ENCODE measurements at places on chromosomes 7 and 10. TPM values are rescaled to one million over a fixed set of nuclear protein-coding genes. Genes with fewer than 3 reads are reported as not detected.

GRCh38 chr7:135560631-135561030 lies 2.9 kb downstream of the NUP205 start:
- no peak for DNase-seq

GRCh38 chr7:2710901-2711551 lies 23.0 kb downstream of the AMZ1 start:
- no peak for DNase-seq

DNA sequence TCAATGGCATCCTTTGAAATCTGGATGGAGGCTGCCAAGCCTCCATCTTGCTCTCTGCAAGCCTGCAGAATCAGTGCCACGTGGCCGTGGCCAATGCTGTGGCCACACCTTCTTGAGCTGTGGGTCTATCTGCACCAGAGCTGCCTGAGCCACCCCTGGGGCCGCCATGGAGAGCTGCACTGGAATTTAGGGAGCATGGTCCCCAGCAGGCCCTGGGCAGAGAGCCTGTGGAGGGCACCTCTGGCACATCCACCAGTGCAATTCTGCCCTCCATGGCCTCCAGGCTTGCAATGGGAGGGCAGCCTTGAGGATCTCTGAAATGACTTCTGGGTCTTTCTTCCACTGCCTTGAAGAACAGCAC lies 55.6 kb upstream of the NKX6-2 start:
- no peak for DNase-seq

DNA sequence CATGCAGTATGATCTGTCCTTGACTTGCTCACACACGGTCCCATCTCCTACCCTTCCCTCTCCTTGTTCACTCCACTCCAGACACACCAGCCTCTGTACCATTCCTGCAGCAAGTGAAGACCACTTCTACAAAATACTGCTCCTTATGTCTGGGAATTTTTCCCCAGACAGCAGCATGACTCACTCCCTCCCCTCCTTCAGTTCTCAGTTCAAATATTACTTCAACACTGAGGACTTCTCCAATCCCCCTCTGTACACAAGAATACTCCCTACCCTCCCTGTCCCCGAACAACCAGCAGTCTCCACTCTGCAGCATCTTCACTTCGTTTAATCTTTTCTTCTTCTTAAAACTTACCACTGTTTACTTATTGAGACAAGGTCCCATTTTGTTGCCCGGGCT lies 474.0 kb downstream of the GPAM start:
- no peak for DNase-seq

- DNase-seq = no peak
Observed at GRCh38 chr10:1488970-1489548, 248.3 kb downstream of the ADARB2 start.

GRCh38 chr10:103842605-103843004 lies 12.8 kb downstream of the SH3PXD2A start:
- no peak for DNase-seq

GRCh38 chr7:91570560-91570959 lies 306.3 kb downstream of the FZD1 start:
- no peak for DNase-seq

DNA sequence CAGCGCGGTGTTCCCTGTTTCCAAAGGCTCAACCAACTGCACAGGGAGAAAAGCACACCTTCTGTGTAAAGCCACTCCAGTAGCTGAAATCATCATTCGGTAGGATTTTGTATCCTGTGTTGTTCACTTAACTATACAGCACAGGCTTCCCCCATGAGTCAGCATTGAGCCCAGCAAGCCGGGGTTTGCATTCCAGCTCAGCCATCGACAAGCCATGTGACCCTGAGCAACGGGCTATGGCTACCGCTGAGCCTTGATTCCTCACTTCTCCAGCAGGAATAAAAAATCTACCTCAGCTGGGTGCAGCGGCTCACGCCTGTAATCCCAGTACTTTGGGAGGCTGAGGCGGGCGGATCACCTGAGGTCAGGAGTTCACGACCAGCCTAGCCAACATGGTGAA lies 44.1 kb upstream of the ATP6V0A4 start:
- peak; percentile 40 for DNase-seq

- DNase-seq = no peak
Observed at GRCh38 chr10:42939685-42940366, 137.0 kb upstream of the RET start.

DNA sequence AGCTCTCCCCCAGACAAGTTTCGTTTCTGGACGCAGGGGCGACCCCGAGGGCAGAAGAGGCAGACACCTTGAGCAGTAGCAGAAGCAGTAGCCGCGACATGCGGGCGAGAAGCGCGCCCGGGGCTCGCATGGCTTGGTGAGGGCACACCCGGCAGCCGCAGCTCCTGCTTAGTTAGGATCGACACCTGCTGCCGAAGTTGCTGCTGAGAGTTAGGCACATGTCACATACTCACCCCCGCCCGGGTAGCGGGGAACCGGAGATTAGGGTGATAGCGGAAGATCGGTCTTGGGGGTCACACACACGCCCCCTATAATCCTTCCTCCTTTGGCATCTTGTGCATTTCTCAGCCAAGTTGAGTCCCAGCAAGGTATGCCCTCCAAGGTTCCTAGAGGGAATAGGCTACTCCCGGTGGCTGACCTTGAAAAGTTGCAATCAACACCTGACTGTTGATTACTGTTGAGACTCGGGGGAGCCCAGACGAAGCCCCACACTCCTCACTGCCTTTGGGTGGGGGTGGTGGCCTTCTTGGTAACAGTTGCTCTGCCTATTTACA lies 668 bp downstream of the GPR37 start:
- no peak for DNase-seq

GRCh38 chr10:349081-349480 lies 213.8 kb downstream of the ZMYND11 start:
- DNase-seq = no peak

GRCh38 chr7:1460821-1461645 lies 1.8 kb upstream of the MICALL2 start:
- peak; percentile 50 for DNase-seq

DNA sequence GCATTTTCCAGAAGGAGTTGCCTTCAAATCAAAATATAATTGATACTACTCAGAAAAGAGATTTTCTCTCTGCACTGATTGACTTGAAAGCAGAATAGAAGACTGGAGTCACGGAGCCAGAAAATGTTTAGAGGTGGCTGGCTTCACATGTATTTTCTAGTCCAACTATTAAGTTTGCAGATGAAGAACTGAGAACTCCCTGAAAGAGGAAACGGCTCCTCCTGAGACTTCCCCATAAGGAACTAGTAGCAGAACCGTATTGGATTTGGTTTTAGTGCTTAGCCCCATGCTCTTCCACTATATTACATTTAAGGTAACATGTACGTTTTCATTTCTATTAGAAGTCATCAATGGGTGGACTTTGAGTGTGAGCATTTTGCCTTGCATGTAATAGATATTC lies 946.3 kb downstream of the CNTNAP2 start:
- no peak for DNase-seq

- no peak for DNase-seq
Observed at GRCh38 chr10:59904426-59905065, 1.8 kb downstream of the CCDC6 start.

DNA sequence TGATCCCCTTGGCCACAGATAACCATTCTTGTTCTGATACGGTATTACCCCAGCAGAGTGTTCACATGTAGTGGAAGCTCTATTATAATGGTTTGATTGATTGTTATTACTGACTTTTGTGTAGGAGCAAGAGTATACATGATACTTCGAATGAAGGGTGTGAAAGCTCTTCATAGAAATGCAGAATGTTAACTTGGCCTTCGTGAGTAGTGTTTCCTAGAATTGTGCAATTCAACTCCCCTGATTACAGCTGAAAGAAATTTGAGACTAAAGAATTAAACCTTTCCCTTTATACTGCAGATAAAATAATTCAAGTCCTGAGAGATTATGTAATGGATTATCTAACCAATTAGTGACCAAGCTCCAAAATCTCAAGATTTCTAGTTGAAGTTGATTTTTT lies 38.2 kb downstream of the MKLN1 start:
- DNase-seq = peak; percentile 36

GRCh38 chr10:88835910-88836221 lies 15.8 kb downstream of the ANKRD22 start:
- DNase-seq = no peak

GRCh38 chr10:52571018-52571417 lies 201.6 kb downstream of the MBL2 start:
- no peak for DNase-seq

DNA sequence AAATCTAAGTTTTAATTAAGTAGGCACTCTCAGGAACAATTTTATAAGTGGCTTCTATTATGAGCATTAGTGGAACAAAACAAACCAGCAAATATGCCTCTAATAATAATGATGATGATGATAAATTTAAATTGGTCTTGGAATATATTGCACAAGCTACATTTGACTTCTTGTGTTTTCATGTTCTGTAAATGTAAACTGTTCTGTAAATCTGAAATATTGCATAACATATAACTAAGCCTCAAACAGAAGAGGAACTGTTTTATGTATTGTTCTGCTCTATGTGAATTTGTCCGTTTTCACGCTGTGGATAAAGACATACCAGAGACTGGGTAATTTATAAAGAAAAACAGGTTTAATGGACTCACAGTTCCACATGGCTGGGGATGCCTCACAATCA lies 625.2 kb upstream of the CELF2 start:
- DNase-seq = no peak

DNA sequence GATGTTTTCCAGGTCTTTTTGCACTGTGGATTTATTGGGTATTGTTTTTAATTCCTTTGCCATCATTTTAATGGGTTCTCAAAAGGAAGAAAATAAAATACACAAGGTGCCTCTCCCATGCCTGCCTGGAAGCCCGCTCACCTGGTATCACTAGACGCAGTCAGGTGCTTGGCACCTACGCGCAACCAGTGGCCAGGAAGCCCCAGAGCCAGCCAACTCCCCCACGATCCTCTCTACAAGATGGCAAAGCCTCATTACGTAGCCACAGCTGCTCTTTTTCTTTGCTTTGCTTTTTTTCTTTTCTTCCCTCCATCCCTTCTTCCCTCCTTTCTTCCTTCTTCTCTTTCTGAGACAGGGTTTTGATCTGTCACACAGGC lies 34.3 kb downstream of the BAIAP2L1 start:
- DNase-seq = no peak

DNA sequence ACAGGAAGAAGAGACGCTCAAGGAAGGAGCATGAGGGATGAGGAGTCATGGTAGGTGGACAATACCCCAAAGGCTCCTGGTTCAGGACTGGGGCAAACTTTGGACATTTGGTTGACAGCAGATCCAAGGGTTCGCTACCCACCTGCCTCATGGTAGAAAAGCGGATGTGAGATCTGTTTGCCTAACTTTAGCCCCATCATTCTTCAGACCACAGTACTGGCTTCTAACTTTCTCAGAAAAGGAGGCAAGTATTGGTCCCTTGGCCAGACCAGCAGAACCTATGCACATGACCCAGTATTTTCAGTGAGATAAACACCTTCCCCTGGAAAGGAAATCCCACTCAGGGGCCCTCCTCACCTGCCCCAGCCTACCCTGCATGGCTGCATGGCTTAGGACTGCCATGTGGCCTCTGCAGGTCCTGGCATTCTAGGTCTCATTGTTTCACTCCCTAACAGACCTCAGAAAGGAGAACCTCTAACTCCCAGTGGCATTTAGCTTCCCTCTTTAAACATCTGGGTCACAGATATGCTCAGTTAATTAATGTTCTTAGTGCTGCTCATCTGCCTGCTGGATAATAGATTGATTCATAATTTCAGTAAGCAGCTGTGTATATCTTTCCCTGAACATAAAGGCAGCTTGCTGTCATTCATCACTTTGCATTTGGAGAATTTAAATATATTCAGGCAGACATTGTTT lies 574.1 kb downstream of the GALNT17 start:
- DNase-seq = no peak

- peak; percentile 78 for DNase-seq
Observed at GRCh38 chr10:97629289-97629688, 4.0 kb downstream of the MORN4 start.

GRCh38 chr10:13659887-13660550 lies 73.3 kb downstream of the PRPF18 start:
- peak; percentile 16 for DNase-seq

DNA sequence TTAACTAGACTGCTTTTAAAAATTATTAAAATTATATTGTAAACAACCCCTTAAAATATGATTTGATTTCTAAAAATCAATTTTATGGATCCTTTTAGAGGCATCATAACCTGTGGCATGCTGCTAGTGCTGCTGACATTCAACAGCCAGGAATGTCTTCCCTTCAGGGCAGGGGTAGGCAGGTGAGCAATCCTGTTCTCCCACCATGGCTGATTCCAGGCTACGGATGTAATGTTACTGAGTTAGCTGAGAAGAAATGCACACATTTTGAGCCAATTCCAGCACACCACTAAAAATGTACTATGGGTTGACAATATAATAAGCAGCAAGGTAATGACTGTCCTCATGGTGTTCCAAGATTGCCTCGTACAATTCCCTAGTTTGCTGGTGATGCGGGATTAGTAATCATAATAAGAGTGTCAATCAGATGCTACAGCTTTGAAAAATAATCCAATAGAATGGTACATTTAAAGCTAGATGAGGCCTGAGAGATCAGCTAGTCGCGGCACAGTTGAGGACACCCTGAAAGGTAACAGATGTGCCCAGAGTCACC lies 108.7 kb upstream of the PRR15 start:
- DNase-seq = no peak

DNA sequence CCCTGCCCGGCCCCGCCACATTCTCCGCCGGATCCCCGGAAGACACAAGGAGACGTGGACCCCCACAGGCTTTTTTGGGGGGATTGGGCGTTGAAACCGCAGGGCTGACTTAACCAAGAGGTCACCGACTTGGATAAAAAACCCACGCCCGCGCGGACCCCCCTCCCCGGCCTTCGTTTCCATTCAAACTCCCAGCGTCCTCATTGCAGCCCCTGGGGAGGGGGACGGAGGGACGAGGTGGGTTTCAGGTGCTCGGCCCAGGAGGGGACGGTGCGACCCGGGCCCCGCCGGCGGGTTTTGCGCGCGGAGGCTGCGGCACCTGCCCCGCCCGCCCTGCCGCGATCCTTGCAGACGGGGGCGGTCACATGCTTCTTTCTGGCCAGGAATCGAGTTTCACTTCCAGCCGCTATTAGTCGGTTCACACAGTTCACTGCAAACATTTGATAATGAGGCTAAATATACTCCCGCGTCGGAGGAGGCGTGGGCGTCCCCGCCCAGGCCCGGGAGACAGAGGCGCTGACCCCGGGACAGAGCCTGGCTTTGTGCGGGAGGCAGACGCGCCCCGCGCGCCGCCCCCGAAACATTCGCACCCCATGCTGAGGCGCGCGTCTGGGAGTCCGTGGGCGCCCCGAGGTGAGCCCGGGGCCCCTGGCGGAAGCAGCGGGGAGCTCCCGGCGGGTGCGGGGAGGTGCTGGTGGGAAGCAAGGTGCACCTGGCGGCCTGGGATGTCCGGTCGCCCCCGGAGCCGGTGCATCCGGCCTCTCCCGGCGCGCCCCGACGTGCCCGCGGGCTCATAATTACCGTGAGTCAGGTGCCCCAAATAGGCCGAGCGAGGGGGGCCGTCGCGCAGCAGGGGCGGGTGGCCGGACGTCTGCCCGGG lies 2.7 kb upstream of the PDGFA start:
- DNase-seq = peak; percentile 50

GRCh38 chr10:92241158-92241500 lies 49.7 kb downstream of the CPEB3 start:
- DNase-seq = peak; percentile 18

GRCh38 chr7:150871601-150872000 lies 19.3 kb downstream of the AOC1 start:
- DNase-seq = no peak

The CLRN3 gene
- not detected for total RNA-seq

The CYP3A4 gene
- total RNA-seq = not detected

The ERV3-1 gene
- 2.4 TPM for total RNA-seq

The ZNF786 gene
- 6.4 TPM for total RNA-seq

The FZD1 gene
- 20.6 TPM for total RNA-seq

The ABCA13 gene
- 0.87 TPM for total RNA-seq

The ARHGAP19 gene
- 3.2 TPM for total RNA-seq

The ELAPOR2 gene
- total RNA-seq = 3.6 TPM

The ZRANB1 gene
- total RNA-seq = 24.1 TPM

The CAV1 gene
- 552 TPM for total RNA-seq

The POU6F2 gene
- total RNA-seq = not detected

The GRID2IP gene
- total RNA-seq = 0.69 TPM
